ENCODE measurements at places on chromosomes 13 and 19. TPM values are rescaled to one million over a fixed set of nuclear protein-coding genes. Genes with fewer than 3 reads are reported as not detected.

SYNE4 gene
- total RNA-seq, result not detected

GRK1 gene
- total RNA-seq, result not detected

PGPEP1 gene
- total RNA-seq, result 18.4 TPM

DIRAS1 gene
- 0.39 TPM for total RNA-seq

CNFN gene
- total RNA-seq, result not detected

ZNF44 gene
- 2.3 TPM for total RNA-seq
